Stimulated activated CD4-positive, alpha-beta T cell treated with anti-CD3 and anti-CD28 coated beads, TNF-alpha, amount 100 ng/mL, for 48 hours (primary cell): ENCODE measurements at places on chromosomes 1 and 21.

- no peak for DNase-seq
Measured at GRCh38 chr1:245184779-245185178, 30.0 kb downstream of the KIF26B start.

- DNase-seq, result no peak
Measured at GRCh38 chr1:33903210-33903589, 39.3 kb downstream of the HMGB4 start.

- DNase-seq, result no peak
Measured at GRCh38 chr1:78410643-78411042, 80.1 kb upstream of the PTGFR start.

GRCh38 chr21:26225046-26225445 is 54.5 kb upstream of the APP start:
- no peak for DNase-seq

- no peak for DNase-seq
Measured at GRCh38 chr1:230365723-230366307, 60.3 kb downstream of the PGBD5 start.

DNA sequence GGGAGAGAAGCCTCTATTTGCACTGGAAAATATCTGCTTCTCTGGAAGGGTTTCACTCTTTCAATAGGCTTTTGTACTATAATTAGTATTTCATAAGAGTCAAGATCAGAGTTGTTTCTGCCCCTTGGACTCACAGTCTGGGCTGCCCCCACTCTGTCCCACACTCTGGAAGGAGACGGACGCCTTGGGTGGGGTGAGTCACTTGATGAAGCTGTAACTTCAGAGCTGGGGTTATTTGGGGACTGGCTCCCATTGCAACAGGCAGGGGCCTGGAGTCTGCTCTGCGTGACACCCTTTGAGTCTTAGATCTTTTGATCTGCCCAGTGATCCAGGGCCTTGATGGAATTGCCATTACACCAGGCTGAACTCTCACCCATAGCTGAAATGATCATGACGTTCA is 4.0 kb upstream of the KCNA10 start:
- no peak for DNase-seq

- no peak for DNase-seq
Measured at GRCh38 chr21:44819283-44820243, 1.7 kb upstream of the SUMO3 start.

GRCh38 chr1:185942961-185943360 is 208.8 kb downstream of the HMCN1 start:
- DNase-seq, result no peak

GRCh38 chr1:240495601-240496000 is 116.4 kb downstream of the GREM2 start:
- no peak for DNase-seq

- DNase-seq, result no peak
Measured at GRCh38 chr1:156119503-156120209, 5.1 kb downstream of the LMNA start.

DNA sequence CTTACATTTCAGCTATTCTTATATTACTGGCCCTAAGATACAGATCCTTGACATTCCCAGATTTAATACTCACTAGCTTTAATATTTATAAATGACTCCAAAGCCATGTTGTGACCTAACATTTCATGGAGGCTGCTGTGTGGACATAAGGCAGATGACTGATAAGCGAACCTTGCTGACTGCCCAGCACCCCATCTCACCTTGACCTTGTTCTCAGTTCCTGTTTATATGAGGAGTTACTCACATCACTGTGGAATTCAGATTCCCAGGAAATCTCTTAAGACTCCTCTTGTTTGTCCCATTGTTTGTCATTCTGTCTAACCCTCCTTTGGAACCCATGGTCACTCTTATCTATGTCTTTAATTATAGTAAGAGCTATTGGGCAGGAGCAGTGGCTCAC is 21.9 kb downstream of the RAB3B start:
- DNase-seq, result no peak

GRCh38 chr1:117096951-117097408 is 24.6 kb downstream of the TRIM45 start:
- DNase-seq, result no peak

DNA sequence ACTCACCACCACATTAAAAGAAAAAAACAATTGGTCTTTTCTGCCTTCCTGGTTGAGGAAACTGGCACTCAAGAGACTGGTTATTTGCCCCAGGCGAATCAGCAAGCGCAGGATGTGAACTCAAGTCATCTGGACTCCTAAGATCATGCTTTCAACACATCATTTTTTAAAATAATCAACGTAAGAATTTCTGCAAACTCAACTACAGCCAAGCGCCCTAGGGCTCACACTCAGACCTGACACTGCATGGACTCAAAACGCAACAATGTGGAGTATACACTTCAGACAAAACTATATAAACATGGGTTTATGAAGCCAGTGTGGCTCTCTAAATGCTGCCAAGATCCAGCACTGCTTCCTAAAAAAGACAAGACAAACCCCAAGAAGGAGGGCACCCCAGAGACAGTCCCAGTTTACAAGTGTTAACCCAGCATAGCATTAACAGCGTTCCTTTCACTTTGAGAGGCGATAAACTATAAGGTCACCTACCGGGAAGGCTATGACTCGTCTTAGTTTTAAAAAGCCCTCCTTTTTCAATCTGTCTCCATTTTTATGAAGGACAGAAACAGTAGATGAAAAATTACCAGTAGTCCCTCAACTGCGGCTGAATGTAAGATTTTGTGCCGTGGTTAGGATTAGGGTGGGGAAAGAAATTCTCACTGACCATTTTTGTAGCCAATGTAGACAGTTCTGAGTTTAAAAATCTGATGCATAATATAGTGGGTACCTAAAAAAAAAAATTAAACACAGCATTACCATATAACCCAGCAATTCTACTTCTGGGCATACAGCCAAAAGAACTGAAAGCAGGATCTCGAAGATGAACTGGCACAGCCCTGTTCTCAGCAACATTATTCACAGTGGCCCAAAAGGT is 54.8 kb downstream of the SIPA1L2 start:
- DNase-seq, result no peak

DNA sequence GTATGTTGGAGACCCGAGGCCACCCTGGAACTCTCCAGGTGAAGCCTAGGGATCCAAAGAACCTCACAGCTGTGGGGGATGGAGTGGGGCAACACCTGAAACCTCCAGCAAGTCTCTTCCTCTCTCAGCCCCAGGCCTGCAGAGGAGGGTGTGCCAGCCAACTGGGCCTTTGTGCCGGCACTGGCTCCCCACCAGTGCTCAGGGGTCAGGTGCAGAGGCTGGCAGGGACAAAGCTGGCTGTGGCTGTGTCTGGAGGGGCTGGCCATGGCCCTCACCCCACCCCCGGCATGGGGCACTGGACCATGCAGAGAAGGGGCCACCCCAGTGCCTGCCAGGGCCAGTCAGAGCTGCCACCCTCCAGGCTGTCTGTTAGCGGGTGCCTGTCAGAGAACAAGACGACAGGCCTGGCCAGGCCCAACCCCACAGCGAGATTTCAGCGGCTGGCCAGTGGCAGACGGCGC is 3.9 kb downstream of the COL18A1 start:
- no peak for DNase-seq
